ENCODE measurements at places on chromosomes 7 and 10.

- no peak for DNase-seq
- no peaks in the 10 kb centered on the region for H3K36me3 ChIP-seq
- no peak overlapping the region for H3K27ac ChIP-seq
- H3K4me1 ChIP-seq: peaks cover 18% of the 10 kb centered on the region
Measured at GRCh38 chr10:43686414-43686813, 37.7 kb upstream of the ZNF32 start.

DNA sequence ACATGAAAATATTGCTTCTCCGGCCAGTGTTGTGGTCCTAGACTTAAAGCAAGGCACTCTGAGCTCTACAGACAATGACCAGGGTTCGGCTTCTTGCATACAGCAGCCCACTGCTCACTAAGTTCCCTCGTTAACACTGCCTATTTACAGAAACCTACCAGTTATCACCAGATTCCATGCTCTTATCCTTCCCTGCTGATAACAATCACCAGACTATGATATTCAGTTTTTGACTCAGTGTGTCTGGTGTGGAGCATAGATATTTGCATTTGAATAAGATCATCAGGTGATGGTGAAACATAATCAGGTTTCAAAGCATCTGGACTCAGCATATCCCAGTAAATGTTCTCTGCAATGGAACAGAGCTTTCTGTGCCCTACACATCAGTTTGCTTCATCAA, 182.3 kb downstream of the SNX13 start:
- H3K4me3 ChIP-seq: no peak overlapping the region
- H3K27ac ChIP-seq: no peak overlapping the region
- H3K4me1 ChIP-seq: no peaks in the 10 kb centered on the region
- no peaks in the 10 kb centered on the region for H3K27me3 ChIP-seq

DNA sequence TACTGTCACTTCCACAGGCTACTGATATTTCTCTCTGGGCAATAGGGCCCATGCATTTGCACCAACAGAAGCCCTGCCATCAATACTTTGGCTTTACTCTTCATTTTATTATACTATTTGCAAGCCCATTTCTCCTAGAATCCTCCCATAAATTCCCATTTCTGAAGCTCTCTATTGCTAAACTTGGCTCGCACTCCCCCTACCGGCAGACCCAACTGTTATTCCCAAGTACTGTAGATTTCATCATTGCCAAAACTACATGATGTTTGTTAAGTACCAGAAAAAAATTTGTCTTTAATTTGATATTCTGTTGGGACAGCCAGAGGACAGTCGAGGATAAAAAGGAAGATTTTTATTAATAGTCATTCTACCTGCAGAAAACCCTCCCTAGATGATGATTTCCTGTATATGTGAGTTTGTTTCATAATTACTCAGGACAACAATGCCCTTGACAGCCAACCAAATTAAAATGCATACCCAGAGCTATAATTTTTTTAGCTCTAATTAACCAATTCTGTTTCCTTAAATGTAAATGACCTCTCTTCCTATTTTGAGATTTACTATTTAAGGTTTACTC, 298.6 kb downstream of the REEP3 start:
- no peaks in the 10 kb centered on the region for H3K4me1 ChIP-seq
- no peaks in the 10 kb centered on the region for H3K36me3 ChIP-seq
- H3K27me3 ChIP-seq: peaks cover 7% of the 10 kb centered on the region
- no peak overlapping the region for H3K4me3 ChIP-seq
- no peak overlapping the region for H3K27ac ChIP-seq
- DNase-seq: no peak

DNA sequence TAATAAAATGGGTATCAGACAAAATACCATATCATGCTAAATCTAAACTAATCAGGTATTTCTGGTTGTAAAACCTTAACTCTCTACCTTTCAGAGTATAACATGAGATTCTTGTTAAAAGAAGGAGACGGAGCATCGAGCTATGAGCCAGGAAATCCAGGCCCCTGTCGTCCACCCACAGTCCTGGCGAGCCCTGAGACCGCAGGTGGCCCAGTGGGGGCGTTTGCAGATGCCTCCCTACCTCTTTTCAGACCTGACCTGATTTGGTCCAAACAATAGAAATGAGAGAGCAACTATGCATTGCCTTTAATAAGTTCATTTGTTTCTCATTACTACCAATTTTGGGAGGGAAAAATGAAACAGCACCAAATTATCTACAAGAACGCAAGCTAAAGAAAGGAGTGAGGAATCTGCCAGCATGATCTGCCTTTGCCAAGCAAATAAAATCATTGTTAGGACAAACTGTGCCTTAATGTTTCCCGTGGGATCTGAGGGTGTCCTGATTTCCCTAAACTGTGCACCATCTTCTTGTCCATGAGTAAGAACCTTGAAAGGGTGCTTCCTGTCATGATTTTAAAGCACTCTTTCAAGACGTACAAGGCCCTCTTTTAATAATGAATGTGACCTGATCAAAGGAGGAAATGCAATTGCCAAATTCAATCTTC, 166.7 kb downstream of the TCERG1L start:
- no peaks in the 10 kb centered on the region for H3K27me3 ChIP-seq
- no peaks in the 10 kb centered on the region for H3K4me1 ChIP-seq
- no peak overlapping the region for H3K4me3 ChIP-seq
- H3K36me3 ChIP-seq: no peaks in the 10 kb centered on the region
- DNase-seq: no peak

- no peaks in the 10 kb centered on the region for H3K27me3 ChIP-seq
- H3K27ac ChIP-seq: no peak overlapping the region
- no peak for DNase-seq
- H3K36me3 ChIP-seq: no peaks in the 10 kb centered on the region
Measured at GRCh38 chr10:108352771-108353170, 1188.3 kb upstream of the SORCS1 start.

DNA sequence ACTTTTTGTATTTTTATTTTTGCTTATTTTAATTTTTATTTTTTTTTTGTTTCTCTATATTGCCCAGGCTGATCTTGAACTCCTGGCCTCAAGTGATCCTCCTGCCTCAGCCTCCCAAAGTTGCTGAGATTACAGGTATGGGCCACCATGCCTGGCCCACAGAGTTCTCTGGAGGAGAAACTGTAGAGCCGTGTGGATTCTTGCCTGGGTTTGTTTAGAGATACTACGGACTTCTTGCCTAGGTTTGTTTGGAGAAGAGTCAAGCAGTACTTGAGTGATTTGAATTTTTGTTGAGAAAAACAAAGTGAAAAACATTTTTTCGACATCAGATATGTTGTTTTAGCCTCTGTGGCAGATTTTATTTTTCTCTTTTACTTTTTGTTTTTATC, 99.0 kb downstream of the CAMK1D start:
- H3K27me3 ChIP-seq: peaks cover 15% of the 10 kb centered on the region
- no peaks in the 10 kb centered on the region for H3K36me3 ChIP-seq
- peak overlapping the region; percentile 62 for H3K4me3 ChIP-seq
- H3K4me1 ChIP-seq: peaks cover 26% of the 10 kb centered on the region
- DNase-seq: no peak
